ENCODE measurements at places on chromosomes 6 and 20.
A peak's percentile ranks its signal among the peaks of the same experiment; 100 is the strongest.

GRCh38 chr20:32052778-32053362 is 828 bp downstream of the HCK start:
- DNase-seq, result no peak

- DNase-seq, result no peak
Observed at GRCh38 chr6:40545954-40546353, 41.2 kb downstream of the LRFN2 start.

DNA sequence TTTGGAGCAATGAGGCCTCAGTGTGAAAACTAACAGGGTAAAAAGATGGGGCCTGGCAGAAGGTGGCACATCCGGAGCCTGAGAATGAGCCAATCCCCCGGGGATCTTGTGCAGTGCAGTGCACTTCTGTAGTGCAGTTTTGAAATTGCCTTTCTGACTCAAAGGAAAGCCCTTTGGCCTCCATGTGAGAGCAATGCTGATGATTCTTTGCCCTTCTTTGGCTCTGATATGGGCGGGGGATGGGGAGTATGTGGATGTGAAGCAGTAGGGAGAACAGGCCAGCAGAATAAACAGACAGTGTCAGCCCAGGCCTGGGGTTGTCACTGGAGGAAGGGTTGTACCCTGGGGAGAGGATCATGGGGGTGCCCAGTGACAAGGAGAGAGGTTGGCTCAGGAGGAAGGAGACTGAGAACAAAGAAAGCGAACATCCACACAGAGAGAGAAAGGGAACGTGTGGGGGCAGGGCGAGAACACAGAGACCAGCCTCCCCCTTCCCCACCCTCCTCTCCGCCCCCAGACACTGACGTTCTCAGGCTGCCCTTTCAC is 351.2 kb downstream of the CDC5L start:
- DNase-seq, result no peak

GRCh38 chr20:11140359-11140758 is 466.6 kb upstream of the JAG1 start:
- DNase-seq, result no peak

DNA sequence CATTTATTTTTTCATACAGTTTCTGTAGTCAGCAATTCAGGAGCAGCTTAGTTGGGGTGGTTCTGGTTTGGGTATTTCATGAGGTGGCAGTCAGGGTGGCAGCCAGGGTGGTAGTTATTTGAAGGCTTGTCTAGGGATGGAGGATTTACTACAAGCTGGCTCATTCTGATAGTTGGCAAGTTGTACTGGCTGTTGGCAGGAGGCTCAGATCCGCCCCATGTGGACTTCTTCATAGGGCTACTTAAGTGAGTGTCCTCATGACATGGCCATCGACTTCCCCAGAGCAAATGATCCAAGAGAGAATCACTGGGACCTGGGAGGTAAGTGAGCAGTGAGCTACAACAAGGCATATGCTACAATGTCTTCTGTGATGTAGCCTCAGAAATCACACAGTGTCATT is 22.4 kb upstream of the CDKAL1 start:
- no peak for DNase-seq

DNA sequence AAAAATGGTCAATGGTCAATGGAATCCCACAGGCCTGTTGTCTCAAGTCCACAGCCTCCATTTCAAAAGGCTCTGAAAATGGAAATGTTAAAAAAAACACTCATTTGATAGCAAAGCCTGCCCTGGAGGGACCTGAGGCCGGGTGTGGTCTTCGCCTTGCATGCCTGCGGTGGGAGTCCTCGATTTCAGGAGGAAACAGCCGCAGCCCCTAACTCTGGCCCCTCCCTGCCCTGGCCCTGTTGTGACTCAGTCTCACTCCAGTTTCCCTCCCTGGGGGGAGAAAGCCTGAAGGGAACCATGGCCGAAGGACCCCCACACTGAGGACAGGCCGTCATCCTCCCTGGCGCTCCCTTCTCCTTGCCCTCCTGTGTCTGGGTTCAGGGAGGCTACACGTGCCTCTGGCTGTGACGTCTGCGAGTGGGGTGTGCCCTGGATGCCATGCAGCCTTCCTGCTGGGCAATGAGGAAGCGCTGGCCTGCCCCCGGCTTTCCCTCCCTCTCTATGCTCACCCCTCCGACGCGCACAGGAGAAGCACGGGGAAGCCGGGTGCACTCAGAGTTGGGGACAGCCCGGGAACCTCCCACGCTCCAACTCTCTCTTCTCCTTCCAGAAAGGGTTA is 9.2 kb downstream of the BHLHE23 start:
- DNase-seq, result no peak

- DNase-seq, result no peak
Observed at GRCh38 chr6:111162504-111162903, 75.2 kb downstream of the SLC16A10 start.

GRCh38 chr6:14450578-14450977 is 333.0 kb downstream of the CD83 start:
- no peak for DNase-seq

GRCh38 chr20:40476461-40476860 is 212.6 kb downstream of the MAFB start:
- DNase-seq, result no peak

DNA sequence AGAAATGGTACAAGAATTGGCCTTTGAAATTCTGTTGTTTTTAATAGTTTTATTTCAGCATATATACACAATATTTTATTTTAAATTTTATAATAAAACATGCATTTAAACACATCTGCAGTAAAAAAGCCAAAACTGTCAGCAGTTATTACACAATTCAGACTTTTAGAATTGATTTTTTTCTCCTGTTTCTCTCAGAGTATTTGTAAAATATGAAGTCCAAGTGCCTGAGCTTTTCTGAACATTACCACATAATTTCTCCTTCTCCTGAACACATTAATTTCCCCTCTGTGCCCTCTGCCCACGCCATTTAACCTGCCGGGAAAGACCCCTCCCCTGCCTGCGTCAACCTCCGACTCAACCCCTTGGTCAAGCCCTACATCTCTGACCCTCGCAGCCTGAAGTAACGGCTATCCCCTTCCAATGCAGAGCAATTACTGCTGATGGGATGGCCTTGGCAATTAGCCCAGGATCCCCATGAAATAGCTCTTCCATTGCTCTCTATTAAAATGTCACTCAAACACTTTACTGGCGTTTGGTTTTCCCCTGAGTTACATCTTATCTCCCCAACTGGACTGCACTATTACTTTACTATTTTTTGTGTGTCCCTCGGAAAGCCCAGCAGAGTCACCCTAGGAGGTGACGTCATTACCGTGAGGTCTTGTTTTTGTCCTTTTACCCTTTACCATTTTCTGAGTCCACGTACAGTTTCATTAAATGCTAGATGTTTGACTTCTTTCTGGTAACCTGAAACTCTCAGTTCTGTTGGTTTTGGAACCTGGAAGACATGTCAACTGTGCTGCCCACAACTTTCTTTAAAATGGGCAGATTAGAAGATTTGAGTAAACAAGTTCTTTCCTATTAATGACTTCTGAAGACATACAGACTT is 146.7 kb upstream of the TAB2 start:
- DNase-seq, result no peak

- DNase-seq, result no peak
Observed at GRCh38 chr20:11144114-11144950, 470.5 kb upstream of the JAG1 start.

- DNase-seq, result no peak
Observed at GRCh38 chr20:18314786-18315406, 26.6 kb downstream of the ZNF133 start.

DNA sequence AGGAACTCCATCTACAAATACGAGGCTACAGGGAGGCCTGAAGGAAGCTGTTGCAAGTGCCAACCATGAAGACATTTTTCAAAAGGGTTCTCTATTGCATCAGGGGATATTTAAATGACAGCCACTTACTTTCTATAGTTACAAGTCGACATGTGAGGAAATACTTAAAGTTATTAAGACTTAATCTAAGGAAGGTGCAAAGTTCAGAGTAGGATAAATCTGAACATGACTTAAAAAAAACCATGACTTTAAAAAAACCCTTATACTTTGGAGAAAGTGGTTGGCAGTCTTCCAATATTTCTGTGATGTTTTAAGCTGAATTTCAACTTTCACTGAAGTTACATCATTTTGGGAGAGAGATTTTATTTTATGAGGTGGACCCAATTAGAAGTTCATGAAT is 56.3 kb upstream of the EMILIN3 start:
- DNase-seq, result no peak

DNA sequence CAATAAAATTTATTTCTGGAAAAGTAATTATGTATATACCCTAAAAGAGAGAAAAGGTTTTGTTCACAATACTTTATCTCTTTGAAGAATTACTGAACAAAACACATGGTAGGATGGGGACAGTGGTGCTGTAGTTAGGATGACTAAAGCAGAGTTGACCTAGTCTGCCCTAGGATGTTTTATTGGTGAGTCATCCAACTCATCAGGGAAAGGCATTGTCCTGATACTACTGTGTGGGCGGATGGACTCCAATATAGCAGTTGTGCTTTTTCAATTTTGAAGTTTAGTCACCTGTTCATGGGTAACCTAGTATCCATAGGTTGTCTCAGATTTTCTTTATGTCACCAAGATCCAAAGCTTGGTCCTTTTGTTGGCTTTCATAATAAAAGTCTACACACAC is 53.3 kb upstream of the EYS start:
- no peak for DNase-seq

DNA sequence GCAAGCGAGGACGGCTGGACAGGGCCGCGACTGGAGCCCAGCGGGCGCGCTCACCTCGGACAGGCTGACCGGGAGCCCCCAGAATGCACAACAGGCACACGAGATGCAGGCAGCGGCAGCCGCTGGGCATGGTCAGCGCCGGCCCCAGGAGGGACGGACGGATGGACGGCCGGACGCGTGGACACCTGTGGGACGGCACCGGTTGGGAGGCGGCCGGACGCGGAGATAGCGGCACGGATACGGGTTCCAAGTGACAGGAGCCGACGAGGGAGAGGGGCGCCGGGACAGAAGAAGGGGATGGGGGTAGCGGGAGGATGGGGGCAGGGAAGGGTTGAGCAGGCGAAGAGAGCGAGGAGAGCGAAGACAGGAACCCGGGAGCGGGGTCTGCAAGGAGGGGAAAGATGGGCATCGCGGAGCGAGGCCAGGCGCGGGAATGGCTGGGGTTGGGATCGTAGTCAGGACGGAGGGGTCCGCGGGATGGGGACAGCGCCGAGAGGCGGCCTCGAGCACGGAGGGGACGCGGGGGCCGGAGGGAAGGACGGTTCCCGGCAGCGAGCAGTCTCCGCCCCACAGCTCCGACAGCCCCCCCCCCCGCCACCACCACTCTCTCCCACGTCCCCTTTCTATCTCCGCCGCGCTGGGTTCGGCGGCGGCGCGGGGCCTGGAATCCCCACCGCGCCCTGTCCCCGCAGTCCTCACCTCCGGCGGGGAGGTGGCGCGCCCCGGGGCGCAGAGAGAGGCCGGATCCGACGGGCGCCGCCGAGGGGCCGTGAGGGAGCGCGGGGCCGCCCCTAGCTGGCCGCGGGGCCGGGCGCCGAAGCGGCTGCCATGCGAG is 435 bp downstream of the DLK2 start:
- peak; percentile 62 for DNase-seq

DNA sequence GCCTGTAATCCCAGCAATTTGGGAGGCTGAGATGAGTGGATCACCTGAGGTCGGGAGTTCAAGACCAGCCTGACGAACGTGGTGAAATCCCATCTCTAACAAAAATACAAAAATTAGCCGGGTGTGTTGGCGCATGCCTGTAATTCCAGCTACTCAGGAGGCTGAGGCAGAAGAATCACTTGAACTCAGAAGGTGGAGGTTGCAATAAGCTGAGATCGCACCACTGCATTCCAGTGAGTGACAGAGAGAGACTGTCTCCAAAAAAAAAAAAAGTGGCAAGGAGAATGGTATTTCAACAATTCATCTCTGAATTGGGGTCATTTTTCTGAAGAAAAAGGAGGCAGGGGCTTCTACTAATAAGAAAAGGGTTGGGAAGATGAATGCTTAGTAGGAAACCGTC is 111.5 kb upstream of the NHSL1 start:
- no peak for DNase-seq

- DNase-seq, result no peak
Observed at GRCh38 chr20:17995967-17996819, 27.4 kb downstream of the MGME1 start.

DNA sequence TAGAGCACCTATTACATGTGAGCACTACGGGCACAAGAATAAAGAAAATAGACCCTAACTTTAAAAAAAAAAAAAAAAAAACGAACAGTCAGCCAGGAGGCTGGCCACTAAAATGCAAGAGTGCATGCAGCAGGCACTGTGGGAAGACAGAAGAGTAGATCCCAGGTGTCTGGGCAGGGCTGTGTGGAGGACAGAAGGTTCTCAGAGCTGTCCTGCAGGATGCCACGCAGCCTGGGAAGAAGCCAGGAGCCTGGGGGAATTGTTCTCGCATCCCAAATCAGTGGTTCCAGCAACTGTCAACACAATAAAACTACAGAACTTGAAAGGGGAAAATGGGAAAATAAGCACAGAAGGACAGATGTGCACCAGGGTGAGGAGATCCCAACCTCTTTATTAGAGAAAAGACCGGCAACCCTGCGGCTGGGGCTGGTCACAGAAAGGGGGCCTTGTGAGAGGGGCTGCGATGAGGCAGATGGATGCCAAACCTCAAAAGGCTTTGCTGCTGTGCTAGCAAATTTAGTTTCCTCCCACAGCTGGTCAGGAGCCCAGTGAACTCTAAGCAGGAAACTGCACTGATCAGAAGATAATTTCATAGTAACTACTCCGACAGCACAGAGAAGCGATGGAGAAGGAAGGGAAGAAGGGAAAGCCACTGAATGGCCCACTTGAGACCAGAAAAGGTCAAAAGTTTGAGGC is 30.9 kb downstream of the MAP3K5 start:
- DNase-seq, result no peak

- DNase-seq, result no peak
Observed at GRCh38 chr6:1614448-1615150, 4.9 kb downstream of the FOXC1 start.

DNA sequence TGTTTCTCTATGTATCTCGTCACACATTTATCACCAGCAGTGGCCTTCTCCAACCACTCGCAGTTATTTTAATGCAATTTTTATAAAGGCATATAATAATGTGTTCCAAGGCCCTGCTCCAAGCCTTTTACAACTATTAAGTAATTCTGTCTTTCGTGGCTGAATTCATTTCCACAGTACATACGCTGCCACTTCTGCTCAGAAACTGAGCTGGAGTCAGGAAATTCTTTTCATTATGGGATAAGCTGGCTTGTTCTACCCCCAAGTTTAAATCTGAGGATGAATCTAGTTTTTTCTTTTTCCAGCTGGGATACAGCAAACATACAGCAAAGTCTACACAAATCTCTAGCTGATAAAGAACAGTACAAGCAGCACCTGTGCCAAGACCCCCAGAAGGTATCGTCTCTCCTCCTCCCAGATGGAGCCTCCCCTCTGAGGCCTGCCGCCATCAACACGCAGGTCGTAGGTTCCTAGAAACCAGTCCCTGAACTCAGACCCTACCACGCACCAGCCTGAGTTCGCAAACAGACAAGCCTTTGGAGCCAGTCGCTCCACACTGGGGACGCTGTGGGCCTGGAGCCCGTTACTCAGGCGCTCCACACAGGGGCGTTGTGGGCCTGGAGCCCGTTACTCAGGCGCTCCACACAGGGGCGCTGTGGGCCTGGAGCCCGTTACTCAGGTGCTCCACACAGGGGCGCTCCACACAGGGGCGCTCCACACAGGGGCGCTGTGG is 263.5 kb downstream of the THBS2 start:
- no peak for DNase-seq

Data from amygdala (tissue), 56 donors.